ENCODE measurements at places on chromosomes 11 and 22.

GRCh38 chr11:67665541-67666302 lies 8.7 kb downstream of the ALDH3B2 start:
- DNase-seq, result no peak

GRCh38 chr22:37870273-37870672 lies 21.1 kb downstream of the EIF3L start:
- DNase-seq, result no peak

- DNase-seq, result no peak
Measured at GRCh38 chr22:37965940-37966664, 12.6 kb downstream of the POLR2F start.

GRCh38 chr11:62398011-62398994 lies 20.5 kb upstream of the SCGB1A1 start:
- DNase-seq, result peak; percentile 63

DNA sequence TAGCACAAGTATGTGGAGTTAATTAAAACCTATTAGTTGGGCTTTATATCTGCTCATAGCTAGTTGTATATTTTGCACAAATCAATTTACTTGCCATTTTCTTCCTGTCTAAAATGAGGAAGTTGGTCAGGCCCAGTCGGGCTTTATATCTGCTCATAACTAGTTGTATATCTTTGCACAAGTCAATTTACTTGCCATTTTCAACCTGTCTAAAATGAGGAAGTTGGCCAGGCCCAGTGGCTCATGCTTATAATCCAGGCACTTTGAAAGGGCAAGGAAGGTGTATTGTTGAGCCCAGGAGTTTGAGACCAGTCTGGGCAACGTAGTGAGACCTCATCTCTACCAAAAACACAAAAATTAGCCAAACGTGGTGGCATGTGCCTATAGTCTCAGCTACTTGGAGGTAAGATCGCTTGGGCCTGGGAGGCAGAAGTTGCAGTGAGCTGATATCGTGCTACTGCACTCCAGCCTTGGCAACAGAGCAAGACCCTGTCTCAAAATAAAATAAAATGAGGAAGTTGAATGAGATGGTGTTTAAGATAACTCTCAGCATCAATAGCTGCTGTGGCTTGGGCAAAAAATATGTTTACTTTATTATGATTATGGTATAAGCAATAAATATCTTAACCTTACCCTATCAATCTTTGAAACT lies 1558.6 kb upstream of the RAG2 start:
- no peak for DNase-seq

DNA sequence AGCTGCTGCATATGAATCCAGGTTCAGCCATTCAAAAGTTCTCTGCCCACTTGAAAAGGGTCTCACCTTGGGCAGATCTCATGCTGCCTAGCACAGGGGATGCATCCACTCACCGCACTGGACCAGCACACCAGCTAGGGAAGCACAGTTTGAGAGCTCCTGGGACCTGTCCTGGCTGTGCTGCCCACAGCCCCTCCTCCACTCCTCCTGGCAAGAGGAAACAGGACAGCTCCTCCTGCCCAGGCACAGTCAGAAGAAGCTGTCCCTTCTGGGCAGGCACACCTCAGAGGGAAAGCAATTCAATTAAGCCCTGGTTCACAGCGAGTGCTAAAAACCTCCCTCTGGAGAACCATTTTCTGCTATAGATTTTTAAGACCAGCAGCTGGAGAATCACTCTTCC lies 146.7 kb downstream of the ST3GAL4 start:
- DNase-seq, result no peak

DNA sequence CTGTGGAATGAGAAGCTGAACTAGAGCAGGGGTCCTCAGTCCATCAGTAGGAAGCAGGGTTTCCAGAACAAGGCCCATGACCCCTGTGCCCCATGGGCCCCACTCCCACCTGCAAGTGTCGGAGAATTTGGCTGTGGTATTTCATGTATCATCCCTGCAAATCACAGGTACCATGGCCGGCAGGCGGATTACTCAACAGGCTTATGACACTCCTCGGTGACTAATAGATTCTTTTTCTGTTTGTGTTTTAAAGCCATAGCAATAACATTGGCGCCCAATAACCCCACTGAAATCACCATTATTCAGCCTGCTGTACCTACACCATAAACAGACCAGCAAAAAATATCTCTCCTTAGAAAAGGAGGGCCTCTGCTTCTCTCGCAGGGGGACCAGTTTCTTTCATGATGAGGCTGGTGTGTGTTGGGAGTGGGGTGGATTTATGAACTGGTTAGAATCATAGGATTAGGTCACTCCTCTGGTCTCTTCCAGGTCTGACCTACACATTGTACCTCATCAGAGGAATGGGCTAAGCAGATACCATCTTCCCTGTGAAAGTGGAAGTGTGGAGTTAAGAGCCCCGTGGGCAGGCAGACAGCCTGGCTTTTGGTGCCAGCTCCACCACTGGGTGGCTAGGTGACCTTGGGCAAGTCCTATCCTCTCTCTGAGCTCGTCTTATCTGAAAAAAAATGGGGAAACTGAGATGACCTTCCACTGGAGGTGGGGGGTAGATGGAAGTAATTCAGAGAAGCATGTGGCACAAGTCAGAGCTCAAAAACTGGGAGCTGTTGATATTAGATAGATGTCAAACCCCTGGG lies 60.2 kb upstream of the WNT11 start:
- DNase-seq, result peak; percentile 69

GRCh38 chr11:104432526-104432925 lies 268.6 kb upstream of the PDGFD start:
- no peak for DNase-seq

GRCh38 chr11:8839957-8840945 lies 70.7 kb upstream of the AKIP1 start:
- DNase-seq, result peak; percentile 76

GRCh38 chr22:17724678-17725499 lies 49.4 kb downstream of the BID start:
- peak; percentile 54 for DNase-seq

GRCh38 chr11:103671143-103671651 lies 365.2 kb upstream of the DDI1 start:
- DNase-seq, result no peak

- peak; percentile 42 for DNase-seq
Measured at GRCh38 chr11:1308743-1309497, 512 bp downstream of the TOLLIP start.

GRCh38 chr11:112004389-112004788 lies 20.8 kb upstream of the DLAT start:
- no peak for DNase-seq

DNA sequence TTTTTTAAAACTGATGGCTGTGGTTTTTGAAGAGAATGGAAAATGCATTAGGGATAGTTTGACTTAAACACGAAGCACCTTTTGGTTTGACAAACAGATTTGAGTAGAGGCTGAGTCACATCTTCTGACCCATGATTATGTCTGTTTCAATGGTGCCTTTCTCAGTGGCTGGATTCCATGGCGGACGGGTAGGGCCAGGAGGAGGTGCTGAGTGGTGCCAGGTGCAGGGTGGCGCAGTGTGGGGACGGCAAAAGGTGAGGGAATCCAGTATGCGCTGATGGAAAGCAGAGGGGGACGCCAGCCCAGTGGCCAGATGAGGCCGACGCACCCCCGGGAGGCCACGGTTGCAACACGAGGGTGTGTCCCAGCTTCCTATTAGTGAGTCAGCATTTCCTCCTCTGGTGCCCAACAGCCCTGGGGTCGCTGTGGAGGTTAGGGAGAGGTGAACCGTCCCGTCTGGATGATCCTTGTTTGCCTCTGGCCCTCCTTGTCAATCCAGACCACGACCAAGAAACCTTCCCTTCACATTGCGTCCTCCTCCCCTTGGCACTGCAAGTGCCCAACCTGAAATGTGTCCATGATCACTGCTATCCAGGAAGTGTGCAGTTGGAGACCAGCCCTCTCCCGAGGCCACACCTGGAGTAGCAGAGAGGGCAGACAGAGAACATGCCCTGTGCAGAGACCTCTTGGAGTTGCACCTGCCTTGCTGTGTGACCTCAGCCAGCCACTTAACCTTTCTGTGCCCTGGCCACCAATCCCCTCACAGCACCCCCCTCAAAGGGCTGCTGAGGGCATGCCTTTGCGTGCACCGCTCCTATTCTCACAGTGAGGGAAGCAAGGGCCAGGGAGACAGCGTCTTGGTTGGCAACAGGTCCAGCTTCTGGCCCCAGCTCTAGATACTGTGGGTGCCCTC lies 32.5 kb upstream of the ATXN10 start:
- peak; percentile 23 for DNase-seq

DNA sequence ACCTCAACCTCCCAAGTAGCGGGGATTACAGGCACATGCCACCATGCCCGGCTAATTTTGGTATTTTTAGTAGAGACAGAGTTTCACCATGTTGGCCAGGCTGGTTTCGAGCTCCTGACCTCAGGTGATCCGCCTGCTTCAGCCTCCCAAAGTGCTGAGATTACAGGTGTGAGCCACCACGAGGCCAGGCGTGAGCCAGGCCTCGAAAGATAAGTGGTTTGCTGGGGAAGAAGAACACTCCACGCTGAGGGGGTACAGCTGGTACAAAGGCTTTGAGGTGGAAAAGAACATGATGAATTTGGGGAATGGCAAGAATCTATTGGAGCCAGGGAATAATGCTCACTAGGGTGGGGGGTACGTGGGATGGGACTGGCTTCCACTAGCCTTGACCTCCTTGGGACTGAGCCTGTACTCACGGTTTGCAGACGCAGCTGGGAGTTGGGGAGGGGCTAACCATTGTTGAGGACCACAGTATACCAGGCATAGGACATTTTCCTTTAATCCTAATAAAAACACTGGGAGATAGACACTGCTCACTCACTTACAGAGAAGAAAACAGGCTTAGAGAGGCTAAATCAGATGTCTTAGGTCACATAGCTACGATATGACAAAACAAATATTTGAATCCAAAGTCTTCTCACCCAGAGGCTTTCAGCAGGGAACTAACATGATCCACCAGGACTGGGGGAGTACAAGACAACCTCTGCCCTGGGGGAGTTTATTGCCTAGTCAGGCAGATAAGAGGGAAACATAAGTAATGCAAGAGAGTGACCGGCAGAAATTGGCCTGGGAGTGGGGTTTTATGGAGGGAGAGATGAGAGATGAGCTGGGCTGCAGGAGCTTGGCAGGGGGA lies 4.9 kb downstream of the SLCO2B1 start:
- DNase-seq, result no peak

DNA sequence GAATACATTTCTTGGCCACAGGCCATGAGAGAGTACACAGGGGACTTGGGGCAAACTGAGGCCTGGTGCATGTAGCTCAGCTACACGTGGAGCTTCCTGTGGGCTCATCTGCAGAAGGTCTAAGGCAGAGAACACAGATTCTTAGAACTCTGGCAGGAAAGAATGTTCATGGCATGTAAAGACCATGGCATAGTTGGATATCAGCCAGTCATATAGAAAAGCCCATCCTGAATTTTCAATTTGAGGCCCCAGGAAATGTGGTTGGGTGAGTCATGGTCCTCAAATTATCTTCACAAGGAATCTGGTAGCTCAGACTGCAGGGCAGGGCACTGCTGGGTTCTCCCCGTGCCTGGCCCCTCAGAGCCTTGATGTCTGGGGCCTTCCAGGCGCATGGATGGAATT lies 13.7 kb upstream of the ST3GAL4 start:
- no peak for DNase-seq

DNA sequence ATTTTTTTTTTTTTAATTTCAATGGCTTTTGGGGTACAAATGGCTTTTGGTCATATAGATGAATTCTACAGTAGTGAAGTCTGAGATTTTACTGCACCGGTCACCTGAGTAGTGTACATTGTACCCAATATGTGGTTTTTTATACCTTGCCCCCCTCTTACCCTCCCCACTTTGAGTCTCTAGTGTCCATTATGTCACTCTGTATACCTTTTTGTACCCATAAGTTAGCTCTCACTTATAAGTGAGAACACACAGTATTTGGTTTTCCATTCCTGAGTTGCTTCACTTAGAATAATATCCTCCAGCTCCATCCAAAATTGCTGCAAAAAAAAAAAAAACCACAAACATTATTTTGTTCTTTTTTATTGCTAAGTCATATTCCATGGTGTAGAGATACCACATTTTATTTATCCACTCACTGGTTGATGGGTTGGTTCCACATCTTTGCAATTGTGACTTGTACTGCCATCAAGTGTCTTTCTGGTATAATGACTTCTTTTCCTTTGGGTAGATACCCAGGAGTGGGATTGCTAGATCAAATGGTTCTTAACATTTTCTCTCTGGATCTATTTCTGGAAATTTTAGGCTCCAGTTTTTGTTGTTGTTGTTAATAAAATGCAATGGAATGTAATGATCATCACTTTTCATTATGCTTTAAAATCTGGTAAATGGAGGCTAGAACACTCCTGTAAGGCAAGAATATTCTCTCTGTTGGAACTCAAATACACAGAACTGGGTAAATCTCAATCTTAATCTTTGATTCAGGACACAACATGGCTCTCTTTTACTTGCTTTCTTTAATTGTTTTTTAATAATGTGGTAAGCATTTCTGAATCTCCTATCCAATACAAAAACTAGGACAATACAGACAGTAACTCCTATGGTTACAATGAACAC lies 10.3 kb downstream of the NEAT1 start:
- DNase-seq, result no peak

GRCh38 chr11:46331282-46331984 lies 15.8 kb upstream of the DGKZ start:
- DNase-seq, result no peak

- peak; percentile 8 for DNase-seq
Measured at GRCh38 chr22:44395118-44396005, 82.6 kb upstream of the SHISAL1 start.

DNA sequence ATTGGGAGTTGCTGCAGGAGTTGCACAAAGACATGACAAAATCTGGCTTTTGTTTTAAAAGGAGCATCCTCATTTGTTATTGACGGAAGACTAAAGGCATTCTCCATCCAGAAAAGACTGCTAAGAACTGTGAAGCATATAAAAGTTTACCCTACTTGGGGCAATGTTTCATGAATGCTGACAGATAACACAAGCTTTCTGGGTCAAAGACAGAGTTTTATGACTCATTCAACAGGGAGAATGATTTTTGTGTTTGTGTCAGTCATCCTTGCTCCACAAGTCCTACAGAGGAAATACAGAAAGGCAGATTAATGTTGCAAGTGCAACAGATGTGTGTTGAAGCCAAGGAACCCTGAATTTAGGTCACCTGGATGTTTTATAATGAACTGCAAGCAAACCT lies 2.5 kb downstream of the GLYATL1 start:
- DNase-seq, result no peak

DNA sequence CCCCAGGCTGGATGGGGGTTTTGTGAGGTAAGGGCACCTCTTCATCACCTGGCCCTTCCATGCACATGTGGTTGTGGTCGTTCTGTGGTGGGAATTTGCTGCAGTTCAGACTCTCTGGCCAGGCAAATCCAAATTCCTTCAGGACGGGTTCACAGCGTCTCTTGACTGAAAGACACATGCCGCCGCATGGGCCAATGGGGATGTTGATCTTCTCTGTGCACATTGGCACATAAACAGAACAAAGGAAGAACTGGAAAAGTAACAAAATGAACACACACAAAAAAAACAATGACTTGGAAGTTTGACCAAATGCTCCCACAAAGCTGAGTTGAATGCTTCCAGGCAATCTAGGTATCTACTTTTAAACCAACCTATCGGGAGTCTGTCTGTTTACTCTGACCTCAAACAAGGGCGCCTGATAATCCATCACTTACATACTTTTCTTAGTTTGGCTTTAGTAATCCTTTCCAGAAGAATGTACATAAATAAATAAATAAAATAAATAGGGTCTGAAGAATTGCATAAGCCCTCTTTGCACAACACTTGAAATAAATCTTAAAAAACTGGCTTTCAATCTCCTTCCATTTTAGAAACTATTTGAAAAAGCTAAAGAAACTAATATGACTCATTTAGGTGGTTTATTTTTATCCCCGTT lies 2.8 kb downstream of the FZD4 start:
- no peak for DNase-seq

Data from muscle of leg (tissue), 16 donors.